Activated CD4-positive, alpha-beta T cell treated with anti-CD3 and anti-CD28 coated beads, Interleukin-2, Interleukin-6, amounts not matched to agents 100 ng/mL and 50 ng/mL, durations not matched to agents 16 hours and 8 hours (primary cell): ENCODE measurements at places on chromosomes 11 and 22.

- no peak for DNase-seq
Measured at GRCh38 chr11:8373519-8374432, 110.1 kb upstream of the LMO1 start.

DNA sequence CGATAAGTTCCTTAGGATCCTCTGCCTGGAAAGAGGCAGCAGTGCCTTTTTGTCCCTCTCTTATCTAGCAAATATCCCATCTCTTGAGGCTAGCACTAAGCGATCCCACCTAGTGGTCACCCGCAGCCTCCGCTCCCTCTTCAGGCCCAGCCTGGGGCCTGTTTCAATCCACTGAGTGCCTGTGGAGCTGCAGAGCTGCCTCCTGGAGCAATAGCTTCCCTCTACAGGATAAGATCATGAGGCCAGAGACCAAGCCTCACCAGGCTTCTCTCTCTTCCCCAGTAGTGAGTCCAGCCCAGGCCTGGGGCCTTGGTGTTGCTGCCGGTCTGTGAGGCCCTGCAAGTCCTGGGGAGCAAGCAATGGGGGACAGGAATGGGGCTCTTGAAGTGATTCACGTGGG, 65.8 kb downstream of the SLC22A12 start:
- no peak for DNase-seq

- DNase-seq = no peak
Measured at GRCh38 chr11:43904742-43905535, 24.3 kb downstream of the ALKBH3 start.

GRCh38 chr22:41280854-41281253, 5.1 kb downstream of the RANGAP1 start:
- DNase-seq = no peak

DNA sequence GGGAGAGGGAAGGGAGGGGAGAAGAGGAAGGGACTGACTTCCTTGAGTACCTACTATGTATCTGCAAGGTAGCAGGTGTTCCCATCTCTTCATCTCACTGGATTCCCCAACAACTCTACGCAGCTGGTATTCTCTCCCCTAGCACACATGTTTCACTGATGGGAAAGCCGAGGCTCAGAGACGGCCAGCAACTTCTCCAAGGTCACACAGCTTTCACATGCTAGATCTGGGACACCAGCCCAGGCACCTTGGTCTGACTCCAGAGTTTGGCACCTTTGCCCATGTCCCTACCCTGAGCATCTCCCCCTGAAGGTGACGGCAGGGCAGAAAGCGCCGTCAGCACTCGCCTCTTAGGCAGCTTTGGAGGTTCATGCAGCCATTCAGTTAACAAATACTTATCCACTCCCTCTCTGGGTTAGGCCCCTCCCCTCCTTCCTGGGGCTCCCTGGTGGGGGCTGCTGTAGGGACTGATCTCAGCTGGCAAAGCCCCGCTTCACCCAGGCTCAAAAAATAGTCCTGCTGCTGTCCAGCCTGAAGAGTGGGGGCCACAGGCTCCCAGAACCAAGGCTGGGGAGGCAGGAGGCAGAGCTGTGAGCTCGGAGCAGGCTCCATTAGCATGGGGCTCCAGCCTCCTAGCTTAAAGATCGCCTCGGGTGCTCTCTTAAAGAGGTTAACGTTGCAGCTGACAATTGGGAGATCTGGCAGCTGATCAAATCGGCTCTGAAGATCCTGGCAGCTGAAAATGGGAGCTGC, 79.4 kb downstream of the IGLL1 start:
- DNase-seq = no peak

GRCh38 chr11:44140805-44141204, 45.3 kb downstream of the EXT2 start:
- no peak for DNase-seq
